AG09309 (cell line): ENCODE measurements at places on chromosomes 16 and 17.

GRCh38 chr17:29572691-29573557, 4.4 kb downstream of the TP53I13 start:
- no peak for DNase-seq

GRCh38 chr17:56863974-56864373, 30.0 kb downstream of the DGKE start:
- DNase-seq, result no peak

GRCh38 chr17:30954046-30954830, 16.6 kb upstream of the RNF135 start:
- no peak for DNase-seq

DNA sequence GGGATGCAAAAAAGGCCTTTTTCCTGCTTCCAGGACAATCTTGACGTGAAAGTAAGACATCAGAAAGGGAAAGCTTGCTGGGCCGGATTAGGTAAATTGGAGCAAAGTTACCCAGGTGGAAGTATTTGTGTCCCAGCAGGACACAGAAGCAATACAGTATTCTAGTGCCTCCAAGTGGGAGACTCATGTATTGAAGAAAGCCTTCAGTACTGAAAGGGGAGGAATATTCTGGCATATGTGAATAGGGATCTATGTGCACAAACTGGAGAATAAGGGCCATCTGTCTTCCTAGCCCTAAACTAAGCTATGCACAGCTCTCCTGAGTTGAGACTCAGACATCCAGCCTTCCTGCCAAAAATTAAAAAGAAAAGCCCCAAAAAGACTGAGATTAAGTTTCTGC, 327.3 kb upstream of the CDH8 start:
- DNase-seq, result no peak

DNA sequence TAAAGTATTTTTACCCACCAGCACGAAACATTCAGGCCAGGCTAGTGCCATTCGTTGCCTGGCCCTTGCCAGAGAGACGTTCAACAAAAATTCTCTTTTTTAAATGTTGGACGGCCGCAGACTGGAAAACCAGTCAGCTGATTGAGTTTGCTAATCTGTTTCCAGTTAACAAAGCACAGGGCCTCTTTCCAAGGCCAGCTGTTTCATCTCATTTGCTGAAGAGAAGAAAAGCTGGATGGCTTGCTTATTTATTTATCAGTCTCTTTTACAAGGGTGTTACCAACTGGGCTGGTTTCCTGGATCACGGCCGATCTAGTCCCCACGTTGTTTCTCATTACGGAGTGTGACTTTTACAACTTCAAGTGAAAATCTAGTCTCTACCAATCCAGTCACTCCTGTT, 418.7 kb upstream of the DYNLRB2 start:
- DNase-seq, result peak; percentile 11

DNA sequence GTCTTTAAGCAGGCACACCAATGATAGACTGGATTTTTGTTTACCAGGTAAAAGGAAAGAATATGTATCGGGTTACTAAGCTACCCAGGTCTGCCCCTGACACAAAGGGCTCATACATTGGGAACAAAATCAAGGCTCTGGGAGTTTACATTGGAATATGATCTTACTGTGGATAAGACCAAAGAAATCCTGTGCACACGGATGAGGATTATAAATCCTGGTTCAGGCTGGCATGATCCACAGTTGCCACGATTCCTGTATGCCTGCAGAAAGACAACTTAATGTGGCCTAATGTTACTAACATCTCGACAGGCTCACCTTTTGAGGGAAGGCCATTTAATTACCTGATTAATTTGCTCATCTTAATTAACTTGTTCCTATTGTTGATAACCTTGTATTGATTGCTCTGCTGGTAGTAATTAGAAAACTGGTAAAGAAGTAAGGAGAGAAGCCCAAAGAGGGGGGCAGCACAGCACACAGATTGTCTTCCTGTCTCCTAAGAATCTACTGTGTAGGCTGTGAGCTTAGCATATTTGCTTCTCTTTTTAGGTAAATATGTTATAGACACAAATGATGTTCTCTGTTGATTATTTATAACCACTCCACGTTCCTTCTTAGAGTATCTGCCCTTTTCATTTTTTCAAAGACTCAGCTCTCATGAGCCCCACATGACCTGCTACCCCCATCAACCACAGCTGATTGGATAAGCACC, 51.0 kb upstream of the TOX3 start:
- DNase-seq, result no peak

GRCh38 chr17:41377546-41377945, 4.6 kb downstream of the KRT34 start:
- DNase-seq, result no peak

DNA sequence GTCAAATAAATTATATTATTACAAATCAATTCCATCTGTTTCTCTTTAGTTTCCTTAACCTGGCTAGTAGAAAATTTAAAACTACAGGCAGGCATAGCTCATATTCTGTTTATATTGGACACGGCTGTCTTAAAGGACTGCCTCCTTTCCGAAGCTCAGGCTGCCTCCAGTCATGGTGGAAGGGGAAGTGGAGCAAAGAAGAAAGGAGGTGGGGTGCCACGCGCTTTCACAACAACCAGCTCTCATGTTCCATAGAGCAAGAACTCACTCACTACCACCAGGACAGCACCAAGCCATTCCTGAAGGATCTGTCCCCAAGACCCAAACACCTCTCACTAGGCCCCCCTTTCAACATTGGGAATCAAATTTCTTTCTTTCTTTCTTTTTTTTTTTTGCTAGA, 149.3 kb upstream of the KCNJ18 start:
- DNase-seq, result no peak

- peak; percentile 85 for DNase-seq
Observed at GRCh38 chr17:50201276-50201854, at the start of gene COL1A1. COL1A1 (minus strand) TSS chr17:50201631; CDS start chr17:50201513, 118 bp downstream.

GRCh38 chr17:14201021-14201987, 35.4 kb downstream of the CDRT15 start:
- no peak for DNase-seq

DNA sequence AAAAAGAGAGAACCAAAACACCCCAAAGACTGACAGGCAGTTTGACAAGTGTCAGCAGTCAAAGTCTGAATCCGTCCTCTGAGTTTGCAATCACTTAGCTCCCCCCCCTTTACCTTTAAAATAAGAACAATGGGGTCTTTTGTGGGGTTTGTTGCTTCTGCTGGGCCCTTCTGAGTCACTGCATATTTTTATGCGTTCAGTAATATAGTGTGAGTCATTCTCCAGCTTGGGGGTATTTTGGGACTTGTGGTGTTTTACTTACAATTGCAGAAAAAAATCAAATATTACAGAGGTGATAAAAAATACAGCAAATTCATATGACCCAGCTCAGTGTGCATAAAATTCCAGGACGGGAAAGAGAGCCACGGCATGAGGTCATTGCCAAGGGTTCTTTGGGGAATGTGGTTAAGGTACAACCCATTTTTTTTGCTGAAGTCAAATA, 120.1 kb downstream of the CYLD start:
- no peak for DNase-seq

- no peak for DNase-seq
Observed at GRCh38 chr17:1947743-1948516, 77.2 kb downstream of the RTN4RL1 start.

DNA sequence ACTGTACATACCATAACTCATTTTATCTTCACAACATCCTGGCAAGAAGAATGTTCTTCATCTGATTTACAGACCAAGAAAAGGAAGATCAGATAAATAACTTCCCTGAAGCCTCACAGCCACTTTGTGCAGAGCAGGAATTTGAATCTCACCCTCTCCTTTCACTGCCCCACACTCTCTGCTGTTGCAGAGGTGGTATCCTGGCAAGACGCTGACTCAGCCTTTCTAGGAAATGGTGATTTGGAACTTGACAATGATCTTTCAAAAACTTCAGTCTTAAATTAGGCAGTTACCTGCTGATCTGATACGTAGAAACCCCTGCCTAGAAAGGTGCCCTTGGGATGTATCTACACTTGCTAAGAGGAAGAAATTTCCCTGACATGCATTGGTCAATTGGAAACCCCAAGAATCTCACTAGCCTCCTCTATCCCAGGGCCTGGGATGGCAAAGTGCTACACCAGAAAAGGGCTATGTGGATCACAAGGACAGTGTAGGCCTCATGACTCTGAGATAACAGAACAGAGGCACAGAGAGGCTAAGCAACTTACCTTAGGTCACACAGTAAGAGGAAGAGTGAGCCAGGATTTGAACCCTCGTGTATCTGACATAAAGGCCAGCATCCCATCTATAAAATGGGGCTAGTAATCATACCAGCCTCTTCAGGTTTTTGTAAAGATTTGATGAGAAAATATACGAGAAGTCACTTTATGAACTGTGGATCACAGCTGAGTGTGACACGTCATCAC, 17.9 kb downstream of the FBXO39 start:
- DNase-seq, result no peak

- no peak for DNase-seq
Observed at GRCh38 chr17:51941272-51941671, 217.2 kb downstream of the CA10 start.

- DNase-seq, result no peak
Observed at GRCh38 chr17:76671912-76672262, 28.3 kb upstream of the ST6GALNAC1 start.

DNA sequence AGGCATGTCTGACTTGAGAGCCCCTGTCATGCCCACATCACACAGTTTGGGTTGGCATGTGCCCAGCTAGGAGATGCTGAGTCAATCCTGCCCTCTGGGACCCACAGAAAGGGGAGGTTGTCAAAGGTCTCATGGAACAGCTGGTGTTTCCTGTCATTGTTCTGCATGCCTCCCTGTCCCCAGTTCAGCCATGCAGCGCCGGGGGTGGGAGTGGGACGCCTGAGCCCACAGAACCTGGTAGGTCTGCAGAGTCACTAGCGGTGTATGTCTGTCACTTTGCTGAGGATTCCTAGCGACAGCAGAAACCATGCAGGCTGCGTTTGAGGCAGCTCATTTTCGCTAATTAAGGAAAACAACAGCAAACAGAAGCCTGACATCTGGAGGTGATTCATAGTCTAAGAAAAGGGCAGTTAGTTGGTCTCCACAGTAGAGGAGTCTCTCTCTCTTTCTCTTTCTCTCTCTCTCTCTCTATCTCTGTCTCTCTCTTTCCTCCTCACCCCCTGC, 19.6 kb upstream of the CCL1 start:
- no peak for DNase-seq

- no peak for DNase-seq
Observed at GRCh38 chr17:57556320-57556719, 188.8 kb downstream of the CCDC182 start.

GRCh38 chr16:71408536-71408935, 33.3 kb downstream of the TLE7 start:
- DNase-seq, result no peak

- DNase-seq, result no peak
Observed at GRCh38 chr17:73292031-73292531, 19.7 kb downstream of the CDC42EP4 start.

DNA sequence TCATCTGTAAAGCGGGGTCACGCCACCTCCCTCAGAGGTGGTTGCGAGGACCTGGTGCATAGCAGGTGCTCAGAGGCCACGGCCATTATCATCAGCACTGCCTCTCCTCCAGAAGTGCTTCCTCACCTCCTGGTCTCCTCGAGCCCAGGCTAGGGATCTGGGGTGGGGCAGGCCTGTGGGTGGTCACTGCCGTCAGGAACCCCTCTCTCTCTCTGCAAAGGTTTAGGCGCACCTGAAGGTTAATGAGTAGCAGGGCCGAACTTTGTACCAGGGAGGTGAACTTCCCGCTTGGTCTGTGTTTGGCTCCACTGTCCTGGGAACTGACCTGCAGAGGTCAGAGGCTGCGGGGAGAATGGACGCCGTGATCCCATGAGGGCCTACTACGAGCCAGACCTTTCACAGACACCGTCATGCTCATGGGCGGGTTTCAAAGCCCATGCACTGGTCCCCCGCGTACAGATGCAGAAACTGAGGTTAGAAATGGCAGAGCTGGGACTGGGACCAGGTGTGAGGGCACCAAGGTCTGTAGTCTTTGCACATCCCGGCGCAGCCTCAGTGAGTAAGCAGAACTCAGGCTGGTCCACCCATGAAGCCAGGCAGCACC, 13.8 kb downstream of the JUP start:
- no peak for DNase-seq

DNA sequence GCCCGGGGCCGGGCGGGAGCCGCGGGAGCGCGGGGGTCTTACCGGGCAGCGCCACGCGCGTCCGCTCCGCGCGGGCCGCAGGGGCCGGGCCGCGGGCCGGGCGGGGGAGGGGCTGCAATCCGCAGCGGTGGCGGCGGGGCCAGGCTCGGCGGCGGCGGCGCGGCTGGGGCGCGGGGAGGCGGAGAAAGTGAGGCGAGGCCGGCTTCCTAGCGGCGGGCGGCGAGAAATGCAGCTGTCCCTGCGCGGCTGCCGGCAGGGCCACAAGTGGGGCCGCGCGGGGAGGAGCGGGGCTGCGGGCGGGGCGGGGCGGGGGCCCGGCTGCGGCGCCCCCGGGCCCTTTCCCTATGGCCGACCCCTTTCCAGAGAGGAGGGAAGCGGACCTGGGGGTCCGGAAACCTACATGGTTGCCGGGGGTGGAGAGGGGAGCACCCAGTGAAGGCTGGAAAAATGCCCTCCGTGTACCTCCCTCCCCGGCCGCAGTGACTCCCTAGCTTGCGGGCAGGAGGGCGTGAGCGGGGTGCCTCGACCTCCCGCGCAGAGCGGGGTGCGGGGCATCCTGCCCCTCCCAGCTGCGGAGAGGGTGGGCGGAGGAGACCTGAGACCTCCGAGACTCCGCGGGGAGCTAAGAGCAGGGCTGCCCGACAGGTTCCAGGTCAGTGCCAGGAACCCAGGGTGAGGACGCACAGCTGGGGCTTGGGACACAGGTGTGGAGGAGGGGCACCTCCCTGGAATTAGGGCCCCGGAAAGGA, at the start of gene CUEDC1:
Gene CUEDC1, minus strand, starts transcription at position 230 of the 749 bp plus-strand sequence. CDS start 69,848 bp downstream, outside the sequence.
- no peak for DNase-seq

- no peak for DNase-seq
Observed at GRCh38 chr17:1398931-1399678, 917 bp downstream of the YWHAE start.

DNA sequence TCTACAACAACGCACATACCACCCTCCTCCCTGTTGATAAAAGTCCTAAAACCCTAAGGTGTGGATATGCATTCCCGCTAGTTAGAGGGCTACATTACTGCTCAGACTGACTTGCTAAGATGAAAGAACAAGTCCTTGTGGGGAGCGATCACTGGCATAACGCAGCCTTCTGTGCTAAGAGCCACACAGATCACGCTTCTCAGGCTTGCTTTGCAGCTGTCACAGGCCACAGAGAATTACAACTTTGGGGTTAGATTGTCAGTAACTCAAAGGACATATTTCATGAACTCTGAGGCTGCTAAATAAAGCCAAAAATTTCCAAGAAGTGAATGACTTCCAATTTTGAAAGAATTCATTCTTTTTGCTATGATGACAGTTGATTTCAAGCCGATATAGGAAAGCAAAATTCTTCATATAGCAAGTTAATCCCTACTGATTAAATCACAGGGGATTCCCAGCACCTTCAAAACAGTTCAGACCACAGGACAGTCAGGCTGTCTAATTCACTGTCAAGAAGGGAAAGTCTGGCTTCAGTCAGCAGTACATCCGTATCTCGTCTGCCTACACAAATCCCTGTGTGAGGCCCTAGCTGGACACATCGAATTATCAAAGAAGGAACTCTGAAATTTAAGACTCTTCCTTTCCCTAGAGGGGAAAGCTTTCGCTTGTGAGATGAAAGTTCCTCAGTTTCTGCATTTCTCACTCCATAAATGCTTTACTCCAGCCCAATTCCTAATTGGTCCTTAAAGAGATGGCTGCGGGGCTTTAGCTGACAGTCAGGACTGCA, 107.1 kb downstream of the VPS53 start:
- no peak for DNase-seq
